Activated gamma-delta T cell (primary cell): ENCODE measurements at places on chromosomes 11 and 22.

DNA sequence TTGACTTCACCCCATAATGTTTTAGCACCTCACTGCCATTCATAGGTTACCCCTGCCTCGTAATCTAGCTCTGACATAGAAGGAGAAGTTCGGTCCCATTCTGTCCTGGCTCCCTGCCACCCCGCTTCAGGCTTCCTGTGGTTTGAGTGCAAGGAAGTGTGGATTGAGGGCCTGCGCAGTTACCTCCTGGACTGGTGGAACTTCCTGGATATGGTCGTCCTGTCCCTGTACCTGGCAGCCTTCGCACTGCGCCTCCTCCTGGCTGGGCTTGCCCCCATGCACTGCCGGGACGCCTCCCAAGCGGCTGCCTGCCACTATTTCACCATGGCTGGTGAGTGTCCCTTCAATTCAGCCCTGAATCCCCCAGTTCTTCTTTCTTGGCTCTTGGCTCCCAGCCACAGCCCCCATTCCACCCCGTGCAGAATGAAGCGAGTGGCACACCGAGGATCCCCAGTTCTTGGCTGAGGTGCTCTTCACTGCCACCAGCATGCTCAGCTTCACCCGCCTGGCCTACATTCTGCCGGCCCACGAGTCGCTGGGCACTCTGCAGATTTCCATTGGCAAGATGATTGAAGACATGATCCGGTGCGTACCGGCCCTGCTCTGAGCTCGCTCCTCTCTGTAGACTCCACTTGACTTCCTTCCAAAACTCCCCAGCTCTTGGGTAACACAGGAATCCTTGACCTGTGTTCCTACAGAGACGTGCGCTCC, 15.4 kb downstream of the ART5 start:
- DNase-seq, result no peak

GRCh38 chr11:98062714-98063113, 958.0 kb upstream of the CNTN5 start:
- no peak for DNase-seq

- DNase-seq, result no peak
These were observed 30.1 kb downstream of the SMCO4 start for GRCh38 chr11:93512949-93513667.

GRCh38 chr11:130499828-130500227, 51.4 kb downstream of the ADAMTS15 start:
- no peak for DNase-seq

DNA sequence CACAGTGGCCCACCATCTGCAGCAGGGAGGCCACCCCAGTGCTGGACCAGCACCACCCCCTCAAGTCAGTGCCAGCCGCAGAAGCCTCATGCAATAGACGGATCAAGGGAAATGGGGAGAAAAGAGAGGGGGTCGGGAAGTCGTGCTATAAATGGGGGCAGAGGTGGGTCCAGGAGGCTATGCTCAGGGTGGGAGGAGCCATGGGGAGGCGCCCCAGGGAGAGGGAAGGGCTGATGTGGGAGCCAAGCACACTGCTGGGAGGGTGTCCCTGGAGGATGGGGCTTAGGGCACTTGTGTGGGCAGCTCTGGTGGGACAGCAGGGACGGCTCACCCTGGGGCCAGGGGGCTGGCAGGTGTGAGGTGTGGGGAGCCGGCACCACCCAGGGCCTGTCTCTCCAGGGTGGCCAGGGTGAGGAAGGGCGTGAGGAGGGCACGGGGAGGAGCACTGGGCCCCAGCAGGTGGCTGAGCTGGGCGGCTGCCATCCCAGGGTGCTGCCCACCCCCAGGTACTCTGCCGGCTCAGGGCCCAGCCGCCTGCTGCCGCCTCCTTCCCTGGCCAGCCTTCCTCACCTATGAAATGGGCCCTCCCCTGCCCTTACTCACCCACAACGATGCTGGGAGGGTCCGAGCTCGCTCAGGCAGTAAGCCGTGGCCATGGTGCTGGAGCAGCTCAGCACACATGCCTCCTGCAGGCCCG, 18.0 kb downstream of the PHLDA2 start:
- DNase-seq, result no peak

GRCh38 chr11:77598195-77598594, 8.4 kb downstream of the AQP11 start:
- no peak for DNase-seq

GRCh38 chr11:30960387-30960992, 374.3 kb upstream of the MPPED2 start:
- DNase-seq, result no peak

DNA sequence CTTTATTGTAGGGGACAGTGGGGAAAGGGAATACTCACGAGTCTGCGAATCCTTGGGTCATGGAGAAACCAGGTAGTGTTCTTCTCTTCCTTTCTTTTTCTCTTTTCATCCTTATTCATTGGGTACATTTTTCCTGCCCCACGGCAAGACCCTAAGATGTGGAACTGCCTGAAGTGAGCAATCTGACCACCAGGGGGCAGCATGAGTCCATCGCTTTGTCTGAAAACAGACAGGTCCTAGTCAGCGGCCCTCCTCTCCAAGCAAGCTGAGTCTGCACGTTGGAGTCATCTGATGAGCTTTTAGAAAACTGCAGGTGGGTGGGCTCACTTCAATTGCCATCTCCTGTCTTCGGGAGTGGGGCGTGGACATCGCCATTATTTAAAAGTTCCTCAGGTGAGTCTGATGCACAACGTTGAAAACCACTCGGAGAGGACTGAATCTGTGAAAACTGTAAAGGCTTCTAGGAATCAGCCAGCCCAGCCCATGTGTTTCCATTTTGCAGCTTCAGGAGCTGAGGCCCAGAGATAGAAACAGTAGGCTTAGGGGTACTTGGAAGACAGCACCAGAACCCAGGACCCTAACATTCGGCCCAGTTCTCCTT, 34.0 kb upstream of the FBXO3 start:
- DNase-seq, result no peak

DNA sequence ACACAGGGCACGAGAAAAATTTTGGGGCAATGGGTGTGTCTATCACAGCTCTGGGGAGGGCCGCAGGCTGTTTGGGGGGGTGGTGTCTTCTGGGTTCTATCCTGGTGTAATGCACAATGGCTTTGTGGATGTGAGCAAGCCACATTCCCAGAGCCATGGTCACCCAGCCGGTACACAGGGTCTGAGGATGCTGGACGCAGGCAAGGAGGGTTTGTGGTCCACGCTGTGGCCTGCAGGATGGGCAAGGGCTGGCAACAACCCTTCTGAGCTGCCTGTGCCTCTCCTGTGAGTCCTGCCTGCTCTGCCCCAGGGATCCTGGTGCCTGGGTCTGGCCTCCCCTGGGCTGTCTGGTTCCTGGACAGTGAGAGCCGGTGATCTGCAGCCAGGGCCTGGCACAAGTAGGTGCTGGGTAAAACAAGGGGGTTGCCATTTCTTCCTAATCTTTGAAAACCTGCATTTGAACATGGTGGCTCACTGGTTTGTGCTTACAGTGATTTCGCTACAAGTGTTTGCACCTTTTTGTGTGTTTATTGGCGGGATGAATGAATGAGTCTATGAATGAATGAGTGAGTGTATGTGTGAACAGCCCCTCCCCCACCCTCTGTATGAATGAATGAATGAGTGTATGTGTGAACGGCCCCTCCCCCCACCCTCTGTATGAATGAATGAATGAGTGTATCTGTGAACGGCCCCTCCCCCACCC, 4.4 kb upstream of the MRPL23 start:
- no peak for DNase-seq

- no peak for DNase-seq
These were observed 22.1 kb downstream of the CD44 start for GRCh38 chr11:35160902-35161597.

- no peak for DNase-seq
These were observed 77.4 kb upstream of the SHANK2 start for GRCh38 chr11:71329786-71330185.

DNA sequence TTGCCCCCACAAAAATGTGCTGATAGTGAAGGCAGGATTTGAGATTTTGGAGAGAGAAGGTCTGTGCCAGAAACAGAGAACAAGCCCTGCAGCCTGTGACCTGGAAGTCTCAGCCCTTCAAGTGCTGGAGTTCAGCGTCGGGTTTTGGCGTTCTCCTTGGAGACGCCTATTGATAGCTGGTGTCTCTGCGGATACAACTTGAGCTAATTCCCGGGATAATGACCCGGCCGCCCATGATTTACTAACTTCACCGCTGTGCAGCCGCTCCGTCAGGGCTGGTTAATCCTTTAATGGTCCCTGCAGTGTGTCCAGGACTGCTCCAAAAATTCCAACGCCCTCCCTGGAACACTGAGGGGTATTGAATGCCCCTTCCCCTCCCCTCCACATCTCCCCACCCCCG, 76.6 kb downstream of the WT1 start:
- no peak for DNase-seq

- DNase-seq, result no peak
These were observed 8.5 kb downstream of the PSMC3 start for GRCh38 chr11:47417712-47418111.

- no peak for DNase-seq
These were observed 105.5 kb upstream of the PARVA start for GRCh38 chr11:12271826-12272366.

GRCh38 chr22:45402466-45402985, 10.9 kb downstream of the SMC1B start:
- no peak for DNase-seq

- no peak for DNase-seq
These were observed 20.2 kb upstream of the LRRC32 start for GRCh38 chr11:76690736-76691135.

- no peak for DNase-seq
These were observed 4.7 kb upstream of the RANBP1 start for GRCh38 chr22:20111045-20111688.

DNA sequence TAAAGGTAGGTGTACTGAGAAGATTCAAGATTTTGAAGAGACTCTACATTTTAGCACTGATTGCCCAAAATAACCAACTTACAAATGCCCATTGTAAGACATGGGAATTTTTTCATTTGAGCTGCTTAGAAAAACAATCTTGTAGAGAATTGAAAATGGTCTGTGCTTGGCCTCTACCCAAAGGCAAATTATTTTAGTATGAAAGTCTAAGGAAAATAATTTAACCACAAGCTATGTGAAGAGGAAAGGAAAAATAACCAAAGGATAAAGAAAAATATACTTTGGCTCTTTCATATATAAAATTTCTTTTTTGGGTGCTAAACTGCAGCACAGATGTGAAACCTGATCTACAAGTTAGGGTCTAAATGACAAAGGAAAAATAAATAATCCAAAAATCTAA, 54.9 kb downstream of the ME3 start:
- no peak for DNase-seq

DNA sequence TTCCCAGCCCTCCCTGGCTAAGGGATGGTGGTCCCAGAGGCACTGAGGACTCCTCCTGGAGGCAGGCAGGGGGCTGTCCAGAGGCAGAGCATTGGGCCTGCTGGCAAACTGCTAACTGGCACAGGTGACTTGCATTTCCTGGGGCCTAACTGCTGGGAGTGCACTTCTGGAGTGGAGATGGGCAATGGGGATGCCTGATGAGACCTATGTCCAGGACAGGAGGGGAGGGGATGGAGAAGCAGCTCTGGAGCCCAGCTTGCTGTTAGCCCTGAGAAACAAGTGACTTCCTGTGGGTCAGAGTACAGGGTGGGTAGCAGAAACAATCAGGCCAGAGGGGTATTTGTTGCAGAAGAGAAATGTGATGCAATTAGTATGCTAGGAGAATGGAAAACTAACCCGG, 253.2 kb downstream of the ST3GAL4 start:
- no peak for DNase-seq

DNA sequence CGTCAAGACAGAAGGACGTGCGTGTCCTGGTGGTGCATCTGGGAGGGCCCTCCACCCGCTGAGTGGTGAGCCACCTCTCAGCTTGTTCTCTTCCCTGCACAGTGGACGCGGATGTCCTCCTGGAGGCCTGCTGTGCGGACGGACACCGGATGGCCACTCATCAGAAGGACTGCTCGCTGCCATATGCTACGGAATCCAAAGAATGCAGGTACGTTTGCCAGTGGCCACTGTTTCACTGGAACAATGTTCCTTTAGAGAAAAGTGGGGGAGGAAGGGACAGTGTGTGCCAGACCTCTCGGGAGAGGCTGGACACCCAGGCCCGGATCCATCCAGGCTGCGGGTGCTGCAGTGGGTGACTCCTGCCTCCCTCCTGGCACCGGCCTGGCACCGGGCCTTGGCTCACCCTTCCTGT, 15.9 kb downstream of the FBLN1 start:
- no peak for DNase-seq

- no peak for DNase-seq
These were observed 21.1 kb downstream of the EIF3L start for GRCh38 chr22:37870273-37870672.

DNA sequence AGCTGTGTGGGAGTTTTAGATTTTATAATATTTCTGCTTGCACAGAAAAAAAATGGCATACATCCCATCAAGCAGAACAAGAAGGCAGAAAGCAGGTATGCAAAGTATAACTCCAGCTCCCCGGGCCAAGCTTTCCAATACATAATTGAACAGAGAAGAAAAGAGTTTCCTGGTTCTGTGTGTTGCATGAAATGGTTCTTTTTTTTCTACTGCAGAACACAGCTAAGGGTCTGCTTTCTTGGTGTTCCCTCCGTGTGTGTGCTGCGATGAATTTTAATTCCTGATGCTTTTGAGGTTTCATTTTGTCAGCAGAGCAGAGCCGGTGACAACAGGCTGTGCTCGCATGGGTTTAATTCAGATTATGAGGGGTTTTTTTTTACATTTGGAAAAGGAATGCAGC, 70.7 kb upstream of the TTC12 start:
- DNase-seq, result no peak

DNA sequence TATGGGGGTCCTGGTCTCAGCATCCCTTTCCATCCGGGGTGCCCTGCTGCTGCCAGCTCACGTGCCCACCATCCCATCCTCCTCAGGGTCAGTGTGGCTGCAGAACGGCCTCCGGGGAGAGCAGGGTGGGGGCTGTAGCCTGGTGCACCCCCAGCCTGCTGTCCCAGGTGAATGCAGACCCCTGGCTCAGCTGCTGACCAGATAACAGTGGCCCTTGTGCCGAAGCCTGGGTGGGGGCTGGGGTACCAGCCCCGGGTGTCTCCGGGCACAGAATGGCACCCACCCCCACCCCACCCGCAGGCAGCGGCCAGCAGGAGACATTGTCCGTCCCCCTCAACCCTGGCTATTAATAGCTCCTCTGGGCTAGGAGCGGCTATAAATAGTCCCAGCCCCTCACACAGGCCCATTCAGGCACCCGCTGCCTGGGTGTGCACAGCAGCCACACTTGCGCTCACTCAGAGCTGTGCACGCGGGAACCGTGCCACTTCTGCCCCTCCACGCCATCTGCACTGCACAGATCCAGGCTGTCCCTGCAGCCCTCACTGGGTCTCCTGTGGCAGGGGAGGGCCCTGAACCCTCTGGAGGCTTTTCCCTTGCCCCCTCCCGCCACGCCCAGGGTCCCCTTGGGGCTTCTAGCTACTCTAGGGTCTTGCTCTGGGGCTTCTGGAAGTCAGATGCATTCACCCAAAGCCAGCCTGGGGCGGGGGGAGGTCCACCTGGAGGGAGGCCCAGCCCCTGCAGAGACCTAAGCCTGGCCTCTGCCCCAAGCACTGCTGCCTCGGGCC, 18.7 kb downstream of the CRELD2 start:
- no peak for DNase-seq

- no peak for DNase-seq
These were observed 35.1 kb downstream of the THOC5 start for GRCh38 chr22:29518427-29518826.

- DNase-seq, result no peak
These were observed 5.8 kb upstream of the RPS6KA4 start for GRCh38 chr11:64352995-64353714.

GRCh38 chr11:64967375-64967774, 4.5 kb downstream of the MAJIN start:
- no peak for DNase-seq
